GM04504 (cell line): ENCODE measurements at places on chromosomes 7 and 10.

DNA sequence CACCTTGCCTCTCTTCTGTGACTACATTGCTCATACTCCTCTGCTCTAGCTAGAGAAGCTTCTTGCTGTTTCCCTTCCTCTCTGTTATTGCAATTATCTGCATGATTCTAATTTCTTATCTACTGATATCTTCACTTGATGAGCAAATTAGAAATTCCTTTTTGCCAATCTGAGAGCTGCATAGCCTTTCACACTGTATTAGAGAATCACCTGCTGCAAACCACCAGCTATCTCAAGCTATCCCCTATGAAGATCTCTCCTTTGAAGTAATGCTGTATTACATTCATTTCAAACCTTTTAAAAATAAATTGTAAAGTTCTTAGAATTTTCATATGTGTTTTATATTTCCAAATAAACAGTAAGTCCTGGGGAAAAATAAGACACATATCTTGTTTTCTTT lies 89.0 kb upstream of the ZNF804B start:
- DNase-seq, result no peak

- peak; percentile 17 for DNase-seq
These were observed 345.0 kb downstream of the REEP3 start for GRCh38 chr10:63866075-63866746.

DNA sequence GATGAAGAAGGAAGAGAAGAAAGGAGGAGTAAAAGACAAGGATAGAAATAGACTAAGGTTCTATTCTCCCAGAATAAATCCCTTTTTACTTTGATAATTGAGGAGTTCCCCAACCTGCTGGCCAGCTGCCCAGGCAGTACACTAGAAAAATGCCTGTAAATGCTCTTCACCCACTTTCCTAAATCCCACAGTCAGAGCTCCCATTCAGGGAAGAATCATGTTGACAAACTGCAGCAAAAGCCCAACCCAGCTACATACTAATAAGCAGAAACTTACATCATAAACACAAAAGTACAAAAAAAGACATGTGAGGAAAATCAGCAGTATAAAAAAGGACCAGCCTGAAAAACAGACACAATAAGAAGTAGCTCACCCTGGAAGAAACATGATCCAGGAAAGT lies 15.8 kb upstream of the KDM7A start:
- no peak for DNase-seq

GRCh38 chr7:131327049-131327625 lies 539 bp upstream of the MKLN1 start:
- DNase-seq, result peak; percentile 47

DNA sequence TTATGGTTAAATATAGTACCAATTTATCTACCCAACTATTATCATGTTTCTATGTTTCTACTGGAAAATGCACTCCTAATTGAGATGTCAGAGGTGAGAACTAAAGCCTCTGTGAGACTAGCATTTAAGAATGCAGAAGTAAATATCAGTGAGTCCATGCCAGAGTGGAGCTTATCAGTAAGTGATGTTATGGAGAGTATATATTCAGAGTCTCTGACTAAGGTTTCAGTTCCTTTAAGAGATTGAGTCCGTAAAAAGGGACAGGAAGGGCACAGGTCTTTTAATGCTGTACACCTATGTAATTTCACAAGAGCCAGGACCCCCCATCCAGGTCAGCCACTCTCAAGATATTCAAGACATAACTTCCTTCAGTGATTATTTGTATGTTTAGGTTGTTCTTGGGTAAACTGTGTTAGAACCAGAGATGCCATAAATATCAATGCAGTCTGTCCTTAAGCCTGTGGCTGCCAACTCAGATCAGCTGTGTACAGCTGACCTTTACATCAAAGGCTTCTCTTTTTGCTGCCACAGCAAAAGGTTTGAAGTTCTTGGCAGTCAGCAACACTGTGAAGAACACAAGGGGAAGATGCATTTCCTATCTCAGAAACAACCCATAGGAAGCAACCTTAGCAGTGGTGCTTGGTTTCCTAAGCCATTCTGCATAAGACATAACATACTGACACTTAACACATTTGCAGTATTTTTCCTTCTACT lies 244.8 kb downstream of the BICC1 start:
- no peak for DNase-seq

DNA sequence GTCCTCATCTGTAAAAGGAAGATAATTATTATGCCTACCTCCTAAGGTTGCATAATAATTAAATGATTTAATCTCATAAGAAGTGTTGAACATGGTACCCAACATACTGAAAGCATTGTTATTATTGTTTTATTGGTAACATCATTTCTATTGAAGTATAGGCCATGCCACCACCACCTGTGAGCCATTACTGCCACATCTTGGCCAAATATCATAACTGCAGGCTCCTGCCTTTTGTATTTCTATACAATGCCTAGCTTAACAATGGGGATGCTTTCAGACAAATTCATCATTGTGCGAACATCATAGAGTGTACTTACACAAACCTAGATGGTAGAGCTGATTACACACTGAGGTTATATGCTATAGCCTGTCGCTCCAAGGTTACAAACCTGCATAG lies 61.1 kb upstream of the NPSR1 start:
- DNase-seq, result peak; percentile 0

GRCh38 chr10:79159141-79159651 lies 90.4 kb downstream of the ZMIZ1 start:
- DNase-seq, result peak; percentile 70

GRCh38 chr10:70884741-70885140 lies 3.6 kb downstream of the PCBD1 start:
- DNase-seq, result no peak

- DNase-seq, result no peak
These were observed 50.4 kb downstream of the TSPAN15 start for GRCh38 chr10:69501657-69502056.

- no peak for DNase-seq
These were observed 187.0 kb downstream of the PPP1R17 start for GRCh38 chr7:31873816-31874597.

GRCh38 chr10:75229971-75230370 lies 5.8 kb downstream of the COMTD1 start:
- DNase-seq, result no peak

GRCh38 chr7:5630670-5631069 lies 150.8 kb downstream of the RNF216 start:
- DNase-seq, result no peak

DNA sequence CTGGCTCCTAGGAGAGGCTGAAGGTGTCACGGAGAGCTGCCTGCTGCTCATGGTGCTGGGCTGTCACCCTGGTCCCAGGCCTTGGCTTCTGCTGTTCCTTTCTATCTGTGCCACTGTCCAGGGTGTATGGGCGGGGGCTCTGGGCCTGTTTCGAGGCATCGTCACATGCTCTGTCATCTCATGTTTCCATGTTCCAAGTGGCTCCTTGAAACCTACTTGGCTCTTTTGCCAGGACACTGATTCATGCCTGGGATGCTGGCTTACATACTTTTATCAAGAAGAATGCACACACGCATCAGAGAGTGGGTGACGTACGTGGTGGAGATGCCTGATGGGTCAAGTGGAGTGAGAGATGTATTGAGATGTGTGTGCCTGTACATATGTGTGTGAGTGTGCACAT lies 50.9 kb downstream of the ADCY1 start:
- no peak for DNase-seq

DNA sequence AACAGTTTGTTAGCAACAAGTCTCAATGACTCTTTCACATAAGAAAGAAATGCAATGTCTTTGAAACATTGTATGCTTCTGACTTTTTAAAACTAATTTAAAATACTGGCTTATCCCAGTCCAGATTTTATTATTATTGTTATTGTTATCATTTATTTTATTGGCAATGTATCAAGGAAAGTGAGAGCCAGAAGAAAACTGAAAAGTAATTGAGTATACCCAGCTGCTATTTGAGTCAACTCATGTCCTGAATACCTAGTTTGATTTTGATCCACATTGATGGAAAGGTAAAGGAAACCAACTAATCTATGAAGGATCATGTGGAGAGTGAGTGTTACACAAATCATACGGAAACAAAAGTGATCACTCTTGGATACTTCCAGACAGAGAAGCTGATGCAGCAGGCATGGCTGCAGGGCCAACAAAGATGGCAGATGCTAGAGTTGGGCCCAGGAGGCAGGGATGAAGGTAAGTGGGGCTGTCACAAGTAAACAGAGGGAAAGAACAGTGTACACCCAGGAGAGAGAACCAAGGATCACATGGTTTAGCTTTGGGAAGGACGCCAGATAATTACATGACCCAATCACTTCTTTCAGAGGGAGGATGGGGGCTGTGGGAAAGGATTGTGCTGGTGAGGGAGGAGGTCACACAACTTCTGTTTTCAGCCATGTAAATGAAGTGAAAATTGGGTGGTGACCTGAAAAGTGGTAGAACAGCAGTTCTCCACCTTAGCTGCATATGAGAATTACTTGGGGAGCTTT lies 179.2 kb upstream of the NAMPT start:
- DNase-seq, result no peak

GRCh38 chr7:12926206-12926605 lies 238.8 kb downstream of the ARL4A start:
- no peak for DNase-seq

- DNase-seq, result no peak
These were observed 173.2 kb upstream of the KIAA1217 start for GRCh38 chr10:24035761-24036160.

GRCh38 chr10:126204320-126204719 lies 184.0 kb downstream of the ADAM12 start:
- no peak for DNase-seq

GRCh38 chr10:110642204-110643034 lies 1.7 kb upstream of the RBM20 start:
- DNase-seq, result no peak

GRCh38 chr7:128869138-128869943 lies 6.7 kb downstream of the ATP6V1F start:
- no peak for DNase-seq

GRCh38 chr10:7559386-7559785 lies 107.4 kb downstream of the ITIH5 start:
- no peak for DNase-seq

- no peak for DNase-seq
These were observed 164.9 kb upstream of the RNF32 start for GRCh38 chr7:156475666-156476065.

GRCh38 chr7:41174521-41174920 lies 528.4 kb downstream of the INHBA start:
- DNase-seq, result no peak

GRCh38 chr10:123904834-123905409 lies 13.3 kb upstream of the CPXM2 start:
- DNase-seq, result no peak

- DNase-seq, result no peak
These were observed 16.0 kb downstream of the SND1 start for GRCh38 chr7:127667759-127668530.

- DNase-seq, result peak; percentile 17
These were observed 75.5 kb upstream of the RPA3 start for GRCh38 chr7:7793921-7794320.

DNA sequence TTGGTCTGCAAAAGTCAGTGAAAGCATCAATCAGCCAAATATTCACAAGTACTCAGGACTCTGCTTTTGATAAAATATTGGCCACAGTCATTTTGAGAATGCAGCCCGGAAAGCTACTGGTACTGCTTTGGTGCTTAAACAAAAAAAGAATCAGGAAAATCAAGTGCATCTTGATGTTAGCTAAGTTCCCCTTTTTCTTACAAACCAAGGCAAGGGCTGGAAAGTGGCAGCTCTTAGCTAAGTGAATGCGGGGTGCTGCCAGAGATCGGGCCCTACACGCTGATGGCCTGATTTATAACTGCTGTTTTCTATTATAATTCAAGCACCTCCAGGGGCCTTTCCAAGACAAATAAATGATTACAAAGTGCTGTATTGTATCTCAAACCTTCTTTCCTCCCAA lies 136.8 kb upstream of the MGMT start:
- no peak for DNase-seq

DNA sequence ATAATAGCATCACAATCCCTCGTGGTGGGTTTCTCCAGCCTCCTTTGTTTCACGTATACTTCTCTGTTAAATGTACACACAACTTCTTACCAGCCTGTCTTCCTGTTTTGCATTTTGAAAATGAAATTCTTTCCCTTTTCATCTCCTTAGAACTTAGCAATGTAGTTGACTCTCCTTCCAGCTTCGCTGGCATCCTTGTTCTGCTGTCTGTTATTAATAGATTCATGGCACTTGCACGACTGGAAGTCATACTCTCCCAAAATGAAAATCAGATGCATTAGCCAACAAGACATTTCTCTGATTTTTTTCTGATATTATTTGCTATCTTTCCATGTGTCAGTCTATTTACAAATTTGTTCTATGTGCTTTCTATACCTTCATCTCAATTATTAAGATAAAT lies 3.0 kb upstream of the CREB3L2 start:
- DNase-seq, result no peak

GRCh38 chr10:118564652-118565051 lies 30.8 kb downstream of the PRLHR start:
- DNase-seq, result no peak

DNA sequence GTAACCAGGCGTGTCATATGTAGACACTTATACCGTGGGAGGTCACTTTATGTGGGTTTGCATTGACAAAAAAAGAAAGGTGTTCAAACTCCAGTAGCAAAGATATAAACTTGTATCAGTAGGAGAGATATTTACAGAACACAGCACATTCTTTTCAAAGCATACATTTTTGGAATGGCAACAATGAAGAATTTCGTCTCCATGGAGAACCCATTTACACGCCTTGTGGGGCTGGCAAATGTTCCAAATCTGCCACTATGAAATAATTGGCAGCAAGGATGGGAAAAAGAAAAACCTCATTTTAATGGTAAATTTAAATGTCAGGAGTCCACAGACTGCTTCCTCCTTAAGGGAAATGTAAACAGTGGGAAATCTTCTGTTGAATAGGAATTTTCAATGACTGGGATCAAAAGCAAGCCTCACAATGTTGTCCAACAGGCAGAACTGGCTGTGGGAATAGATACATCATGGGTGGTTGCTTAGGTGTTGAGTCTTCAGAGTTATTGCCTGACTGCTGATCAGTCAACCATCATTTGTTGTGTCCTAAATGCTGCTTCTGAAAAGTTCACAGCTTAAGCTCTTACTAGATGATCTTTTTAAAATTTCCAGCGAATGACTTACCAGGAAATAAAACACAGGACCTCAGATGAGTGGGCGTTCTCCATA lies 256.6 kb upstream of the SEMA3C start:
- DNase-seq, result no peak

DNA sequence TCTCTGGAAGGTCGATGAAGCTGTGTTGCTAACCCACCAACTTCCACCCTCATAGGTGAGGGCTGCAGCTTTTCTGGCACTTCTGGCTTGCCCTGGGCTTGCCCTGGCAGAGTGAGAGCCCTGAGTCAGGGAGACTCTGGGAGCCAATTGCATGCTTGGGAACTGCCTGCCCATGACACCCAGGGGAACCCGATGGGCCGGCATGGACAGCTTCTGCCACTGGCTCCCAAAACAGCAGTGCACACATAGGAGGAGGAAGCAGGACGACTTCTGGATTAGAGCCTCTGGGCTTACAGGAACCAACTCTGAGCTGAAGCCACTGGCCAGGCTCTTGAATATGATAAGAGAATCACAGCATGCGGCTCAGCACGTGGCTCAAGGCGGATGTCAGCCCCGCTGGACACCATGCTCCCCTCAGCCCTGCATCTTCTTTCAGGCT lies 135.2 kb upstream of the UNC5B start:
- no peak for DNase-seq

- no peak for DNase-seq
These were observed 3.8 kb upstream of the ADAMTS14 start for GRCh38 chr10:70668454-70668970.
